Muscle of arm (tissue), 14 donors: ENCODE measurements at places on chromosomes 7 and 10. TPM values are rescaled to one million over a fixed set of nuclear protein-coding genes. Genes with fewer than 3 reads are reported as not detected.

The SPDYE3 gene
- 5.4 TPM for polyA plus RNA-seq

DNA sequence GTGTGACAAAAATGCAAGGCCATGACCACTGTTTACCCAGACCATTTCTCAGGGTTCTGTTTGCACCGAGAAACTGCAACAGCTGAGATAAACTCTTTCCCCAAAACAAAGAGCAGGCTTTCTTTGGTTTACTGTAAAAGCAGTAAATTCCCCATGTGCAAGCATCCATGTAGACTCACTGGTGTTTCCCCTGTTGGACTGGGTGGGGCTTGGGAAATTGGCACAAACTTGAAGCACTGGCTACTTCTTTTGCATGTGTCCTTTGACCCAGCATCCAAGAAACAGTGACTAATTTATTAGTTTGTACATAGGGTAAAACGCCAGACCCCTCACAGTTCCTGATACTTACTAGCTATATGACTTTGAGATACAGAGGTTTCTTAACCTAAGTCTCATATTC is 12.3 kb downstream of the IQUB start:
- DNase-seq: no peak

DNA sequence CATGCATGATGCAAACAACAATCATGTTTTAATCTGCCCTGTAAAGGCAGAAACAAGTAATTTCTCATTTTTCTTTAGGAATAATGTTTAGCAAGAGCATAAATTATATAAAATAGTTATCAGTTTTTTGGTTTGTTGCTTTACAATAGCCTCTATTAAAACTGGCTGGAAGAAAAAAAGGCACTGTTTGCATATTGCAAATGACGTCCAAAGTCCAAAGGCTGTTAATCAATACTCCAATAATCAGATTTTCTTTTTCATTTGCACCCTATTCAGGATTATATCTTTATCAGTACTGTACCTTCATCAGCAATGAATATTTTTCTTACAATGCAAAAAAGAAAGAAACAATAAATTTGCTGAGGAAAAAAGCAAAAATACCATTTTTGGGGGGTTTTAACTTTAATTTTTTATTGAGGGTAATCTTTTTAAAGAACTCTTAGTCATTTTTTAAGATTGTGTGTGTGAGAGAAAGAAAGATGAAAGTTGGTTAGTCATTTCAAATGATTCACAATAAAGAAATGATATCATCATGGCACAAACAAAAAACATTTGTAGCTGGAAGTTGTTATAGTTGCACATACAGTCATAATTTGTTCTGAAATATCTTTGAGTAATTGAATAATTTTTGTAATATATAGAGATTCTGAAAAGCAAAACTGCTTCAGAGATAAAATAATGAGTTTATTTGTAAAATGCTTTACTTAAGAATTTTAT is 44.4 kb upstream of the AKR1C2 start:
- no peak for DNase-seq

The PILRA gene
- polyA plus RNA-seq: 4.7 TPM

DNA sequence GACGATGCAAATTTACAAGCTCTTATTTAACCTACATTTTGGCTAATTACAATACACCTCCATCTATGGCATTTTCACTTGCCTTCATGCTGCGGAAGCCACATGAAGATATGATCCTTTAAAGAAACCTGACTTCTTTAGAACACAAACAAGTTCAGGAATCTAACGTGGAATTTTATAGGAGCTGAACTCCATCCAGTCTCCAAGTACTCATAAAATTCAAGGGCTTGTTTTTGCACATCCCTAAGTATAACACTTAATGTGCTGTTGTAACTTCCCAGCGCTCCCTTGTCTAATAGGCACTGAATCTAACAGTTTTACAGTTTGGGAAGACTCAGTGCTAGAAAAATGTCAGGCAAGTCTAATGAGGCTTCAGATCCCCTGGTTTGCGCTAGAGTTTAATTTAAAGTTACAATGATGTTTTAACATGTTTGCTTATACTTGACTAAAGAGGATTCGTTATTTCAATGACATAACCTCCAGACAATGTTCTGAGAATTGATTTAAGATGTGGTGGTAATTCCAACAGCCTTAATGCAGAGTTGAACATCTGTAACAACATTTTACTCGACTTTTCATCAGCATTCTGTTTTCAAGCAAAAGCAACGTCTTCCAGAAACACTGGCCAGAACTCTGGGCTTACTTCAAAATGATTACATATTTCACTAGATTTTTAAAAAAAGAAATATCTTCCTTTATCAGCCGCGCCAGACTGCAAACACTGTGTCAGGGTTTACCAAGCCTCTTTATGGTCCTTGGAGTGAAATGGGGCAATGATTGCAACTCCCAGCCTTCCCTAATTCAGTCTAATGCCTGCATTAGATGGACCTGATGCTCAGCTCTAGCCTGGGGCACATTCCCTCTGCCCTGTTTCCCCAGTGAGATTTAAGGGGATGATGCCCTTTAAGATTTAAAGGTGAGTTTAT is 664.3 kb downstream of the KCNMA1 start:
- DNase-seq: peak; percentile 88

- no peak for DNase-seq
These were observed 702.1 kb downstream of the TNS3 start for GRCh38 chr7:46879783-46880182.

The SFRP4 gene
- not detected for polyA plus RNA-seq

DNA sequence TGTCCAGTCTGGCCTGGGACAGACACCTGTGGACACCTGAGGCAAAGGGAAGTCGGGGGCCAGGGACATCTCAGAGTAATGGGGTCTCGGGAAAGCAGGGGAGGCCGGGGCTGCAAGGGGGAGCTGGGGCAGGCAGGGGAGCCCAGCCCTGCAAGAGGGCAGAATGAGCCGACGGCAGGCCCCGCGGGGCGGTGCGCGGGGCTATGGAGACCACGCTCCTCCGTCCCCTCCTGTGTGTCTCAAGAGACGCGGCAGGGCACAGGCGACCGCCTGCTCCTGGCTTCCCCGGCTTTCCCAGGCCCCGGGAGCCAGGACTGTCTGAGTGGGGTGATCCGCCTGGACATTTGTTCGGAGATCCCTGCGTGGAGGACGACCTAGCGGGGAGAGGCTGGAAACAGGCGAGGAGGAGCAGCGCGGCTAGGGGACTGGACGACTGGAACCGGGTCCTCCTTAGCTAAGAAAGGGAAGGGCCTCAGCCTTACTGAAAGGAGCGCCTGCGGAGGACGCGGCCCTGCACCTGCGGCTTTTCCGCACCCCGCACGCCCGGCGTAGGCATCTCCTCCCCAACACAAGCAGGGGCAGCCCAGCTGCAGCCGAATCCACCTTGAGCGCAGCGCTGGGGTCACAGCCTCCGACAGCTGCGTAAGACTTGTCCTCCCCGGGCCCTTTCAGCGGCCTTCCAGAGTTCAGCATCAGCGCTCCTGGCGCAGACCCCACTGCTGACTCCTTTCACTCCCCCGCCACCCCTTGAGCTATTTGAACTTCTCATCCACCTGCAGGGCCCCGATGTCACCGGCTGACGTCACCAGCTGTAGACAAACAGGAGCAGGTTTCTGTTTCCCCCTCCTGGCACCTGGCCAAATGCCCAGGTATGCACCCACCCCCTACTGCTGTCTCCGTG is 176.4 kb downstream of the ZNF248 start:
- DNase-seq: no peak

The HOXA1 gene
- 1.4 TPM for polyA plus RNA-seq

DNA sequence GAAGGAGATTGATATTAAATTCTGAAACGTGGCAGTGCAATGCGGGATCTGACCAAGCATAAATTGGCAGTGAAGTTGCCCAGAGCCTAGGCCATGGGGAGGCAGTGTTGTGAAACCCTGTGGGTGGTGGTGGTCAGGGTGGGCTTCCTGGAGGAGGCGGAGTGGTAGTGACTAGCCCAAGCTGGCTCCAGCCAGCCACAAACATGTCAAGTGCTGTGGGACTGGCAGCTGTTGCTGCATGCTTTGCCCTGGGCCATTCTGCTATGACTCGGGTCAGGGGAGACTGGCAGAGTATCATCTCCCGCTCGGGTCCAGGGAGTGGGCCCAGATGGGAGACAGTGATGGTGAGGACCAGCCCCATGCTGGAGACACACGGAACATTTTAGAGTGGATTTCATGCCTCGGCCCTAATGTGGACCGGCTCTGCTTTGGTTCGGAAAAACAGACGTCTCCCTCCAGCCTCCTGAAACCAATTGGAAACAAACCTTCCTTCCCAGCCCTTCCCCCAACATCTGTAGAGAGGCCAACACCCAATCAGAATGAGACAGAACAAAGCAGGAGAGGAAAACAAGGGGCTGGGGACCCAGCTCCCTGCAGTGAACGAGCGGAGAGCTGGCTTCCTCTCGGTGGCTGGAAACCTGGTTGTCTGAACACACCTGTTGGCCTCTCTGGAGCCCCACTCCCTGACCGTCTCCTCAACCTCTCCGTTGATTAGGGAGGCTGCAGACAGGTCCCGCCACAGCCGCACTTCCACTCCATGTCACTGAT is 58.2 kb downstream of the TMEM270 start:
- DNase-seq: no peak

DNA sequence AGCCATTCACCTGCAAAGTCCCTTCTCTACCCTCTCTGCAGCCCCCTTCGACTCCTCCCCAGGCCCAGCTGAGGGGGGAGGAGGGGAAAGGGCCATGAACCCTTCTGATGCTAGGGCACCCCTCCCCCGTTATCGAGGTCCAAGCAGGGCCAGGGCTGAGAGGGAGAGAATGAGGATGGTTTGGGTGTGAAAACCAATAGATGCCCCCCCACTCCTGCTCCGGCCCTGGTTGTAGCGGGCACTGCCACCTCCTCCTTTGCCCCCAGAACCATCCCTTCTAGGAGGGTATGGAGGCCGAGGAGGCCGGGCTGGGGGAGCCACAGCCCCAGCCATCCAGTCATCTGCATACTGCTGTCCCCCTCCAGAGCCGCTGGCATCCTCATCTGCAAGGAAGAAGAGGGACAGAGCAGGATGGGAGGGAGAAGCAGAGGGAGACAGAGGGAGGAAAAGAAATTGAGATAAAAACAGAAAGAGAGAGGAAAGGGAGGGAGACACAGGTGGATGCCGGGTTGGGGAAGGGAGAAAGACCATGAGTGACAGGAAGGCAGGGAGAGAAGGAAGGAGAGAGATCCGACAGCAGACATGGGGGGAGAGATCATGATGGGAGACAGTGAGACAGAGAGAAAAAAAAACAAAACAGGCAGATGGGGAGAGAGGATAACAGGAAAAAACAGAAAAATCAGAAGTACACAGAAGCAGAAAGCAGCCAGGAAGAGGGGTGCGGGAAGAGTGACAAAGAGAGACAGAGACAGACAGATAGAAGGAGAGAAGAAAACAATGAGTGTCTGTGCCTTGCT is 1.9 kb upstream of the GAL3ST4 start:
- DNase-seq: no peak

- peak; percentile 35 for DNase-seq
These were observed 787 bp downstream of the MAGI2 start for GRCh38 chr7:79452495-79453265.

DNA sequence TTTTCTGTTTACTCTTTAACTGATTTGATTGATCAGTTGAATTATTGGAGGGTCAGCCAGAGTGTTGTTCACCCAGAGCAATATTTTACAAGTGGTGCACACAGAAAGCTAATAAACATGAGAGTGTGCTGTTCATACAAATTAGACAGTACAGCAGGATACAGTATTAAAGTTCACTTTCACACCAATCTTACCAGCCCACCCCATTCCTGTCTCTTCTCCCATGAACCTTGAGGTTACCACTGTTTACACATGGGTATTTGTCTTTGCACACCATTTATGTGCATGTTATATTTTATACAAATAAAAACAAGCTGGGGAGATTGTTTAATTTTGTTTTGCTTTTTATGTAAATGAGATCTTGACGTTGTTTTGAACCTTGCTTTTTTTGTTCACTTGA is 6.5 kb downstream of the CALU start:
- DNase-seq: no peak

- DNase-seq: peak; percentile 28
These were observed 4.5 kb upstream of the EMX2 start for GRCh38 chr10:117537904-117538524.

DNA sequence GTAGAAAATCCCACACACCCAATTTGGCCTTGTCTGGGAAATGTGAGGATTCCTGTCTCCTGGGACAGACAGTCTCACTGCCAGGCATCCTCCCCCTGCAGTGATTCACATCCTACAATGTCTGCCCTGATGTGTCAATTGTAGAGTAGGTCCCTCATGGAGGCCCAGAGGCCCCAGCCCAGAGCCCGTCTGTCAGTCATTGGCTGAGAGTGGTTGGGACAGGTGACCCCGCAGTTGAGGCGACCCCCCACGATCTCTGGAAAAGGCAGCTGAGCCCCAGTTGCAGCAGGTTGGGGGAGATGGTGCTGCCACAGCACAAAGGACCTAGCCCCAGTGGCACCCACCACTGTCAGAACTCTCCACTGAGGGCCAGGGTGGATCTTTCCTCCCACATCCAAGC is 84.3 kb upstream of the INSIG1 start:
- DNase-seq: no peak

The FOXI2 gene
- 0.28 TPM for polyA plus RNA-seq

DNA sequence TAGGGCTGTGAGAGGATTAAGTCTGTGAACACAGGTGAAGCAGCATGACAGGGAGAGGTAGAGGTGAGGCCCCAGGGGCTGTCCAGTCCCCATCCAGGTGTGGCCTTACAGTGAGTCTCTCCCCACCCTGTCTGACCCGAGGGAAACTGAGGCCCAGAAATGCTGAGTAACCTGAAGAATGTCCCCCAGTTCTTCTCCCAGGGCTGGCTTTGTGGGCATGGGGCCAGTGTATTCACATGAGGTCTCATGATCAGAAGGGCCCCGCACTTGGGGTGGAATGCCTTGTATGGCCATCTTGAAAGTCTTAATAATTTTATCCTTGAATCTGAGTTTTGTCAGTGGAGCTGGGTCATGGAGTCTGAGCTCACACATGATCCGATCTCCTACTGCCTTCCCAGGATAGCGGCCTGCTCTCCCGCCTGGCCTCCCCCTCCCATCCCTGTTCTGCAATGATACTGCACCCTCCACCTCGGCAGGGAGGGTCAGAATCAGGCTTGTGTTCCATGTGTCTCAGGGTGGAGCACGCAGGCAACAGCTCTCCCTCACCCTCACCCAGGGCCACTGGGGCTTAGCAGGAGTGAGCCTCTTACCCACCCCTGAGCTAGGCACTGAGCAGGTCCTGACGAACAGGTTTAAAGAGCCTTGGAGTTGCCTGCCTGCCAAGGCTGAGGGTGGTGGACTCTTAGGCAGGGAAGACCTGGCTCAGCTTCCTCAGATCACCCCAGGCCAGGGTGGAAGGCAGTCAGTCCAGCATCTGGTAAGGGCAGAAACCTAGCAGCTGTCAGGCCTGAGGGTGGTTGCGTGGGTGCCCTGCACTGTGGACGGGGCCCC is 41.4 kb upstream of the NPFFR1 start:
- DNase-seq: no peak

The TAS2R41 gene
- polyA plus RNA-seq: not detected

- DNase-seq: no peak
These were observed 86.7 kb upstream of the GNAI1 start for GRCh38 chr7:80047856-80048459.

The IRF5 gene
- 7.2 TPM for polyA plus RNA-seq

The BHLHA15 gene
- 0.35 TPM for polyA plus RNA-seq

The SLC39A12 gene
- polyA plus RNA-seq: not detected

The MMD2 gene
- polyA plus RNA-seq: not detected
